Renal pelvis (tissue), 12 donors: ENCODE measurements at places on chromosomes 5 and 9.

- DNase-seq, result no peak
Measured at GRCh38 chr9:17648516-17648915, 69.7 kb downstream of the SH3GL2 start.

DNA sequence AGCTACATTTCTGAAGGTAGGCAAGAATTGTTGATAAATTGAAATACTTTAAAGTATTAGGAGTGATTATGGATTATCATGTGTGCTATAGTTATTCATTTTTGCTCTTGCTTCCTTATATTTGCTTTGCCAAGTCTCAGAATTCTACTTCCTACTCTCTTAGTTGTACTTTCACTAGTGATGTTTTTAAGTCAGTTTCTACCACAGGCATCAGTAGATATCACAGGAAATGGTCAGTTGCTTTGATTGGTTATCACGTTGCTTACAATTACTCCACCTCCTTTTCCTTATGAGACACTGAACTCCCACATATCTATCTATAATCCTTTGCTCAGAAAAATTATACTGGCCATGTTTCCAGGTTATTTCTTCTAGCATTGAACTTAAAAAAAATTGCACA, 472.8 kb downstream of the DMRTA1 start:
- no peak for DNase-seq

DNA sequence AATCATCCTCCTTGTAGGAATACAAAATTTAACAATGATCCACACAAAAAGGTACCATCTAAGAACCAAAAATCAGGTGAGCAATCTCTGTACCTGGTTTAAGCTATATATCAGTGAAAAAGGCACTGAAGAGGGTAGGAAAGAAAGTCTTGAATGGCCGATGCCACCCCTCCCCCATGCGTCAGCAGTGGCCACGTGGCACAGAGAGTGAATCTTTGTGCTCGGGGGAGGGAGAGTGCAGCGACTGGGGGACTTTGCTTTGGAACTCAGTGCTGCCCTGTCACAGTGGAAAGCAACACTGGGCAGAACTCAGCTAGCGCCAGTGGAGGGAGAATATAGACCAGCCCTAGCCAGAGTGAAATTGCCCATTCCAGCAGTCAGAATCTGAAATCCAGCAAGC, 28.3 kb upstream of the PDE4D start:
- DNase-seq, result no peak

DNA sequence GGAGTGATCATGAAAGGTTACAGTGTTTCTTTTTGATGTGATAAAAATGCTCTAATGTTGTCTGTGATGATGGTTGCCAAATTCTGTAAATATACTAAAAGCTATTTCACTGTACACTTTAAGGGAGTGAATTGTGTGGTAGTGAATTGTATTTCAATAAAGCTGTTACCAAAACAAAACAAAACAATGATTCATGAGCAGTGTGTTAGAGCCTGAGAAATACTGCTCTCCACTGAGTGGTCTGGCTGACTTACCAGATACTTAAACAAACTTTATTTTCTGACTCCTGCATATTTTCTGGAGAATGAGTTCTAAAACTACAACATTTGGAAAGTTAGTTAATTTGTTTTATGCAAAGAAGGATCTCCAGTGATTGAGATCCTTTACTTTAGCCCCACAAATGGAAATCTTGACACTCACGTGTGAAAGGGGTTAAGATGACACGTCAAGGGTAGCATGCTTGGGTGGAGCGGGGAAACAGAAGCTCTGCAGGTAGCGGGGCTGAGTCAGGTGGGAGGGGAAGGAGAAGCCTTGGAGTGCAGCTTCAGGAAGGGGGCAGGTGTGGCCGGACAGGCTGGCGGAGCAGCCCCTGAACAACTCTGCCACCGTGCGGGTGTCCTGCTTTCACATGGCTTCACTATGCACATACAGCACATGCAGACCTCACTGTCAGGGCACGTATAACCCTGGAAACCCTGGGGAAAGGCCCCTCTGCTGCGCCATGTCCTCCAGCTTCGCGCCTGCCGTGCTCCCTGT, 256.7 kb downstream of the IRX1 start:
- no peak for DNase-seq

DNA sequence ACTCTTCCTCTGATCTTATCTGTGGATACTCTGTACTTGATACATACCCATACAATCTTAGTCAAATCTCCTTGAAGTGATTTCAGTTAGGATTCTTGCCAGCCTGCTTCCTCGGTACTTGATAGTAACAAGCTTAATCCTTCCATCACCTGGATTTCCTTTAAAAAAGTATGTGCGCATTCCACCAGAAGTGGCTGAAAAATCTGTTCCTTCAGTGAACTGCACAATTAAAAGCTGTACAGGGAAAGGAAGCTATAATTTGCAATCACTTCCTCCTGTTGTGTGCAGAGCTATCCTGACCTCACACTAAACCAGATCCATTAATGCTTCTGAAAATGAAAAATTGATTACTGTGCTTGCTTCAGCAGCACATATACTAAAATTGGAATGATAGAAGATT, 47.3 kb downstream of the PWWP2A start:
- DNase-seq, result no peak

- DNase-seq, result no peak
Measured at GRCh38 chr9:126675147-126675467, 61.4 kb downstream of the LMX1B start.

GRCh38 chr5:168992016-168992415, 308.9 kb downstream of the SLIT3 start:
- no peak for DNase-seq

- DNase-seq, result no peak
Measured at GRCh38 chr9:8880060-8880459, 1080.5 kb upstream of the DMAC1 start.

DNA sequence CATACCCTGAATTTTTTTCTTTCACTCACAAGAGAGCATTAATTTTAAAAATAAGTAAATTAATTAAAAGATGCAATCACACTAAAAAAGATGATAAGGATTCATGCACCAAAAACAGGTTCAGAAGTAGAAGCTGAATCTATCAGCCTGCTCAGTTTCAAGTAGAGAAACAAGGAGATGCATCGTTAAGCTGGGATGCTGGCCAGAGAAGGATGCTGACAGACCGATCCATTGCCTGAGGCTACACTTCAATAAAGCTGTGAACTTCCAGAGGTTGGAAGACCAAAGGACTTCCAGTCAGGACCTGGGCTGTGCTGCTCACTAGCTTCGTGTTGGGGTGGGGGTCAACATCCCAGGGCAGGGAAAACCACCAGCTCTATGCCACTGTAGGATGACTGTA, 457.7 kb downstream of the EFNA5 start:
- no peak for DNase-seq

DNA sequence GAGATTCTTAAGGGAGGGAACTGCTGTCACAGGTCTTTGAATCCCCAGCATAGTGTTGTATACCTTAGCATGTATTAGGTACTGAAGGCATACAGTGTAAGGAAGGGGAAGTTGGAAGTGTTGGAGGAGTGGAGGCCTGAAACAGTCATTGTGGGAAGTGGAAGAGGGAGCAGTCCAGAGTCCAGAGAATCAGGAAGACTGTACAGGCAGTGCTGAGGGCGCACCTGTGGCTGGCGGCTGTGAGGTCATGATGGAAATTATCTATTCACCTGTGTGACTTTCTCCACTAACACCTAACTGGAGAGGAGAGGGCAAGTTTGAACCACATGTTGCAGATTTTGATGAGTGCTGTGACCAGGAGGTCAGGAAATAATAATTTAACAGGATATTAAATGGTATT, 119.7 kb upstream of the NIPBL start:
- DNase-seq, result no peak

DNA sequence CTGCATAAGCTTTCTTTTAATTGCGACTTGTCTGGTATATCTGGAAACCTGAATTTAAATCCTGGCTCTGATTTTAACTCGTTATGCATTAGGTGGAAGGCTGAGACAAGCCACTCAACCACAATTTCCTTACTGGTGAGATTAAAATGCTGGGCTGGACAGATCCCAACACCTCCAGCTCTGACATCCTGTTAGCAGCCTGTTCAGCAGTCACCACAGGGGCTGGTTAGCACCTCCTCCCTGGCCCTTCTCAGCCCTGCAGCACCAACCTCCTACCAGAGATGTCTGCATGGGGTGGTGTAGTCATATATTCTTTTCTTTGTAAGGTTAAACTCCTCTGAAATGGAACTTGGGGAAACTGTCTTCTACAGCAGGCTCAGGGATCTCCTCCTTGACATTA, 156.5 kb upstream of the NFIL3 start:
- no peak for DNase-seq

- no peak for DNase-seq
Measured at GRCh38 chr5:144102361-144102760, 68.1 kb downstream of the YIPF5 start.

DNA sequence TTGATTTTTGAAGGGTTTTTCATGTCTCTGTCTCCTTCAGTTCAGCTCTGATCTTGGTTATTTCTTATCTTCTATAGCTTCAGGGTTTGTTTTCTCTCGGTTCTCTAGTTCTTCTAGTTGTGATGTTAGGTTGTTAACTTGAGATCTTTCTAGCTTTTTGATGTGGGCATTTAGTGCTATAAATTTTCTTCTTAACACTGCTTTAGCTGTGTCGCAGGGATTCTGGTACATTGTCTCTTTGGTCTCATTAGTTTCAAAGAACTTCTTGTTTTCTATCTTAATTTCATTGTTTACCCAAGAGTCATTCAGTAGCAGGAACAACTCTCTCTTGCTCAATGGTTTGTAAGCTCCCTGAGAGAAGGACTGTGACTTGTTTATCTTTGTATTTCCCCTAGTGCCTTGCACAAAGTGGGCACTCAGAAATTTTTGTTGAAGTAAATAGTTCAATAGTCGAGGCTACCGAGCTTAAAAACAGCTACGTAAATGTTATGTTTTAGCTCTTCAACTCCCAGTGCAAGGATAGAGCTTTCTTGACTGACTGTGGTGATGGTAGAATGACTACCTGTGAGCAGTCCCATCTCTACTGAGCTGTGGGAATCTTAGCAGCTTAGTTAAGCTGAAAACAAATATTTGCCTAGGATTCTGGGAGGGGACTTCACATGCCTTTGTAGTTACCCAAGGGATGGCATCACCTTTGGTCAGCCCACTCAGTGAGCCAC, 225.8 kb upstream of the ELL2 start:
- DNase-seq, result no peak

GRCh38 chr5:114184006-114184405, 177.9 kb upstream of the KCNN2 start:
- DNase-seq, result no peak

DNA sequence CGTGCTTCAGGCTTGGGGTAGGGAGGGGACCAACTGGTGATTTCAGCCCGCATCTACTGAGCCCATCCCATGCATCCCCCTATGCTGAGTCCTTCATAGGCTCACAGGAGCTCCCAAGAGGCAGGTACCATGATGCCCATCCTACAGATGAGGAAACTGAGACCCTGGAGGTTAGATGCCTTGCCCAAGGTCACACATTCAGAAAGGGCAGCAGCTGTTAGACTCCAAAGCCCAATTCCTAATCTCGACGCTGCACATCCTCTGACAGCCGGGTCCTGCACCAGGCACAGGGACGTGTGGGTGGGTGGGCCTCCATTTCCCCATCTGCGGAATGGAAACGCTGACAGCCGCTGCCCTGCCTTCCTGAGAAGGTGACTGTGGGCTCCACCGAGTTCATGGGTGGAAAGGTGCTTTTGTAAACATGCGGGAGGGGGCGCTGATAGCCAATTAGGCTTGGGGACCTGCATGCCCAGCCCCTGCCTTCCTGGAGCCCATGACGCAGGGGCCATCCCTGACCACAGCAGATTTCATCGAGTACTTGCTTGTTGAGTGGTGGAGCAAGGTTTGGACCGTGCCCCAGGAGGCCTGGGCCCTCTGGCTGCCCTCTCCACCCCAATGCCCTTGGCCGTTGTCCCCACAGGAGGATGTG, 2.2 kb downstream of the DNM1 start:
- no peak for DNase-seq
